ENCODE measurements at places on chromosomes 2 and 18. TPM values are rescaled to one million over a fixed set of nuclear protein-coding genes. Genes with fewer than 3 reads are reported as not detected.
A peak's percentile ranks its signal among the peaks of the same experiment; 100 is the strongest.

DNA sequence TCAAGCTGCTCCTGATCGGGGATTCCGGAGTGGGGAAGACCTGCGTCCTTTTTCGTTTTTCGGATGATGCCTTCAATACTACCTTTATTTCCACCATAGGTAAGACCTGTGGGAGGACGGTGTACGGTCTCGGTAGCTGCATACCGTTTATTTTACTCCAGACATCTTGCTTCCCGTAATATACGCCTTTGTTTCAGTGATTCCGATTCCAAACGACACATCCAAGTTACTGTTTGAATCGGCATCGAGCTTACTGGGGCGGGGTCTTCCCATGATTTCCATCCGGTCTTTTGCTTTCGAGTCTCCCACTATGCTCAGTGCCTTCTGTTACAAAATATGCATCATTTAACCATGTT, 731 bp downstream of the RAB10 start:
- no peak for DNase-seq
- peak overlapping the region; percentile 96 for H3K4me3 ChIP-seq
- peaks cover 26% of the 10 kb centered on the region for H3K4me1 ChIP-seq
- no peaks in the 10 kb centered on the region for H3K36me3 ChIP-seq
- H3K27ac ChIP-seq = peak overlapping the region; percentile 89
- H3K27me3 ChIP-seq = no peaks in the 10 kb centered on the region

NEU2 gene
- not detected for total RNA-seq

- peak overlapping the region; percentile 90 for H3K4me3 ChIP-seq
- H3K36me3 ChIP-seq = peaks cover 16% of the 10 kb centered on the region
- peak overlapping the region; percentile 100 for H3K27ac ChIP-seq
- no peaks in the 10 kb centered on the region for H3K27me3 ChIP-seq
- peaks cover 49% of the 10 kb centered on the region for H3K4me1 ChIP-seq
Observed at GRCh38 chr2:209661286-209661894, 110.2 kb upstream of the UNC80 start.

- H3K4me3 ChIP-seq = no peak overlapping the region
- H3K4me1 ChIP-seq = no peaks in the 10 kb centered on the region
- no peaks in the 10 kb centered on the region for H3K36me3 ChIP-seq
- H3K27me3 ChIP-seq = no peaks in the 10 kb centered on the region
Observed at GRCh38 chr2:156132941-156133340, 199.6 kb downstream of the NR4A2 start.

EPAS1 gene
- 0.14 TPM for total RNA-seq

LCT gene
- 0.19 TPM for total RNA-seq

GRCh38 chr2:135962366-135963123, 22.9 kb downstream of the DARS1 start:
- H3K4me3 ChIP-seq = no peak overlapping the region
- no peak for DNase-seq
- no peaks in the 10 kb centered on the region for H3K27me3 ChIP-seq
- peaks cover 4% of the 10 kb centered on the region for H3K36me3 ChIP-seq
- peaks cover 34% of the 10 kb centered on the region for H3K4me1 ChIP-seq

GRCh38 chr2:231278868-231279267, 80.4 kb downstream of the ARMC9 start:
- no peaks in the 10 kb centered on the region for H3K4me1 ChIP-seq
- no peak overlapping the region for H3K4me3 ChIP-seq
- DNase-seq = no peak

DNA sequence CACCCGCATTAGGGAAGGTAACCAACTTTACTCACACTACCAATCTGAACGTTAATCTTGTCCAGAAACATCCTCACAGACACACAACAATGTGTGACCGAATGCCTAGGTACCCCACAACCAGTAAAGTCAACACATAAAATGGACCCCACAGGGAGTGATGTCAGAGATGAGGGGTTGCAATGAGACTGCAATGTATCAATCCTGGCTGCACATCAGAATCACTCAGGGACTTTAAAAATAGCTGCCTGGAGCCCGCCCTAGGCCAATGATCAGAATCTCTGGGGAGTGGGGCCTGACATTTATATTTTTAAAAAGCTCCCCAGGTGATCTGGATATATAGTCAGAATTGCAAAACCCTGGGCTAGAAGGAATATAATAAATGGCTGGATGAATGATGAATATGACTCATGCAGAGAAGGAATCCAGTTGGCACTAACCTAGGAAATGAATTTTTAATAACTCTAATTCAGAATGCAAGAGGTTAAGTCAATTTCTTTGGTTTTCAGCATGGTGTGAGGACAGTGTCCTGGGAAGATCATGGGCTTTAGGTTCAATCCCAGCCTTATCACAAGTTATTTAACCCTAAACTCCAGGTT, 92.8 kb downstream of the COLEC12 start:
- peaks cover 8% of the 10 kb centered on the region for H3K36me3 ChIP-seq
- H3K4me1 ChIP-seq = peaks cover 7% of the 10 kb centered on the region
- no peaks in the 10 kb centered on the region for H3K27me3 ChIP-seq
- no peak overlapping the region for H3K4me3 ChIP-seq
- DNase-seq = no peak

KDSR gene
- total RNA-seq = 35.7 TPM

TCF7L1 gene
- total RNA-seq = 41.8 TPM

GRCh38 chr2:128770143-128771085, 451.7 kb upstream of the HS6ST1 start:
- peaks cover 4% of the 10 kb centered on the region for H3K4me1 ChIP-seq
- no peaks in the 10 kb centered on the region for H3K36me3 ChIP-seq
- DNase-seq = no peak
- H3K27me3 ChIP-seq = no peaks in the 10 kb centered on the region

DNA sequence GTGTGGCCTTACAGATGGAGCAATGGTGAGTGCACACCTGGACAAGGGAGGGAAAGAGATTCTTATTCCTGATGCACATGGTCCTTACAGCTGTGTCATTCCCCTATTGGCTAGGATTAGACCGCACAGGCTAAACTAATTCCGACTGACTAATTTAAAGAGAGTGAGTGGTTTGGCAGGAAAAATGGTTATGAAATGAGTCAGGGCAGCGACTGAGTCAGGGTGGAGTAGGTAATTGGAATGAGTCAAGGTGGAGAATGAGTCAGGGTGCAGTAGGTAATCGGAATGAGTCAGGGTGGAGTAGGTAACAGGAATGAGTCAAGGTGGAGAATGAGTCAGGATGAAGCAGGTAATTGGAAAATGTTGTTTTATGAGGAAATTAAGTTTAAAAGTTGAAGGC, 1353.7 kb upstream of the LRRTM1 start:
- H3K36me3 ChIP-seq = no peaks in the 10 kb centered on the region
- DNase-seq = no peak
- no peaks in the 10 kb centered on the region for H3K27me3 ChIP-seq
- H3K4me3 ChIP-seq = no peak overlapping the region

DNA sequence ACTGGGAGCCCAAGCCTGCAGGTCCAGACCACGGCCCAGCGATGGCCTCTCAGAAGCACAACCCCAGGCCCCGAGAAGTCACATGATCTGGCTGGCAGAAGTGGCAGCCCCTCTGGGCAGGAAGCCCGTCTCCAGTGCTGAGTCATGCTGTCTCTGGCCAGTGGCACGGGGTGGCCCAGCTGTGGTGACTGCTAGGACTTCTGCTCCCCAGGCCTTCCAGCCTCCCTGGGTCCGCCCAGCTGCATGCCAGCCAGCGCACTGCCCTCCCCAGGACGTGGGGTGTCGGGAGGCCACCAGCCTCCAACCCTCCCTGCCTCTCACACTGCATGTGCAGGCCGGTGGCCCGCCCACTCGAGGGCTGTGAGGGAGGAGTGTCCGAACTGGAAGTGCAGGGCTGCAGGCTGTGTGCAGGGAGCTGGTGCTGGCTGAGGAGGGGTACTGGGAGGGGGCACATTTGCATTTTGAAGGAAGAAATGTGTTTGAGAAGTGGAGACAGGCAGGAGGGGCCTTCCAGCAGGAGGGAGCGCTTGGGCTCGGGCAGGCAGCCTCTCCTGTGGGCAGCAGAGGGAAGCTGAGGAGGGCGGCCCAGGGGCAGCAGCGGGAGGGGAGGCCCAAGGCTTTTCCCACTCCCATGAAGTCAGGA, 17.0 kb upstream of the HPCAL1 start:
- H3K27me3 ChIP-seq = no peaks in the 10 kb centered on the region

NTSR2 gene
- total RNA-seq = not detected

All from neural crest cell (in vitro differentiated cells).